ENCODE measurements at places on chromosomes 4 and X. TPM values are rescaled to one million over a fixed set of nuclear protein-coding genes. Genes with fewer than 3 reads are reported as not detected.

- no peak for DNase-seq
Observed at GRCh38 chrX:38878641-38879340, 77.5 kb downstream of the MID1IP1 start.

DNA sequence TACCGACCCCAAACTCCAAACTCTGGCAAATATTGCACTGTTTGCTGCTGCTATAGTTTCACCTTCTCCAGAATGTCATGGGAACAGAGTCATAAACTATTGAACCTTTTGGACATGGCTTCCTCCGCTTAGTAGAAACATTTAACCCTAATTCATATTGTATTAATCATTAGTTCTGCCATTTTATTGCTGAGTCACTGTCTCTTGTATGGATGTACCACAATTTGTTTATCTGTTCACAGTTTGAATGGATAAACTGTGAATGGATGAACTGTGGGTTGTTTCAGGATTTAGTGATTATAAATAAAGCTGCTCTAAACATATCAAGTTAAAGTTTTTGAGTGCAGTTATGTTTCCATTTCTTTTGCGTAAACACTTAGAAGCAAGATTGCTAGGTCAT lies 10.1 kb downstream of the ANXA10 start:
- no peak for DNase-seq

The MMRN1 gene
- total RNA-seq: 5.3 TPM

GRCh38 chrX:69429339-69430015 lies 74.6 kb upstream of the NALF2 start:
- DNase-seq: no peak

DNA sequence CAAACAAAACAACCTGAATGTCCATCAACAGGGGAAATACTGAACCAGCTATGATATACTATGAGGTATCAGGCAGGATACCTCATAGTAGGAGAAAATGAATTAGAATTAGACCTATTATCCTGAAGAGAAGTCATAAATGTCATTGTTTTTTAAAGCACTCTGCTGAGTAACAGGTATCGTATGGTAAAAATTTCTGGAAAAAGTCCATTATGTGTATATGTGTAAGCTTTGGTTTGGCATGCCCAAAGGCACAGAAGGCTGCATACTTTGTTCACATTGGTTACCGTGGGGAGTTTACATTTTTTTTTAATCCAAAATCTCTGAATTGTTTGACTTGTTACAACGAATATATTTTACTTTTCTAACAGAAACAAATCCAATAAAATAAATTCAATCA lies 70.5 kb downstream of the RPS3A start:
- no peak for DNase-seq

The IQCM gene
- not detected for total RNA-seq

DNA sequence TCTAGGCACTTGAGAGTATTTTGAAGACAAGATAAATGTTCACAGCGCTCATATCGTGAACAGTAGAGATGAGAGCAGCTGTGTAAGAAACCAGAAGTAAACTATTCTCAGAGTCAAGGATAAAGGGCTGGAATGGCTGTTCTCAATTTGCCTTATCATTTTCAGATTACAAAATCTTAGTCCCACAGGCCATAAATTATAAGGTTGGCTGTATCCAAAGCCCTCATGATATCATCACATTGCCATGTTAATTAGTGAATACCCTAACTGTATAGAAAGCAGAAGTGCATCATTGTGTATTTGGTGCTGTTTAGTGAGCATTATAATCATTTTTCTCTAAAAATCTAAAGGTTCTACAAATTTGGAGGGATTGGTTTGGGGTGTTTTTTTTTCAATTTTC lies 168.9 kb upstream of the EDNRA start:
- no peak for DNase-seq

The VSIG4 gene
- 2.1 TPM for total RNA-seq

DNA sequence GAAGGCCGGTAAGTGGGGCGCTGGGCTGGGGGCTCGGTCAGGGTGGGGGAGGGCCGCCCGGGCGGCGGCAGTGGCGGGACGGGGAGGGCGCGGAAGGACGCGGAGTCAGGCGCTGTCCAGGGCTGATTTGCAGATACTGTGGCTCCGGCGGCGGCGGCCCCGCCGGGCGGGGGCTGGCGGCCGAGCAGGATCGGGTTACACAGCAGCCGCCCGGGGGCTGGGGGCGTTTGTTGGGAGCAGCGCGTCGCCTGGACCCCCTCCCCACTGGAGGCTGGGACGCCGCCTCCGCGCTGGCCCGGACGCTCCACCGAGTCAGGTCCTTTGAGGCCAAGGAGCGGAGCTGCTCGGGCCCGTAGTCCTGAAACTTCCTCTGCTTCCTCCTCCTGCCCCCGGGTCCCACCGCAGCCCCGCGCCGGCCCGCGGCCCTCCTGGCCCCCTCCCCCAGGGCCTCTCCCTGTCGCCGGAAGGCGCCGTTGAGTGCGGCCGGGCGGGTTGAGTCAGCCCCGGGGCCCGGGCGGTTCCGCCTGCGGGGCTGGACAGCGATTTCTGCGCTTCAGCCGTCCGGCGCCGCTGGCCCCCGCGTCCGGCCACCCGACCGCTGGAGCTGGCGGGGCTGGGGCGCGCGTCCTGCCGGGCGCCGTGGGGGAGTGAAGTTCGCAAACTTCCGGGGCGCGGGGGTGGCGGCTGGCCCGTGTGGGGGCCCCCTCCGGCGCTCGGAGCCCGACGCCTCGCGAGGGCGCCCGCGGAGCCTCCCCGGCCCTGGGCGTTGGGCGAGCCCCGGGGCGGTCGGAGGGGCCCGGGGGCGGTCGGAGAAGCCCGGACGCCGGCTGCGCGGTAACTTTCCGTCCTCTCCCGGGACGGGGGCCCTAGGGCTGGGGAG lies 746 bp downstream of the REST start:
- peak; percentile 45 for DNase-seq
